Fibroblast of skin of left quadriceps (primary cell): ENCODE measurements at places on chromosomes 4 and X.

- no peak for DNase-seq
These were observed 122.1 kb downstream of the REELD1 start for GRCh38 chr4:146336410-146336807.

DNA sequence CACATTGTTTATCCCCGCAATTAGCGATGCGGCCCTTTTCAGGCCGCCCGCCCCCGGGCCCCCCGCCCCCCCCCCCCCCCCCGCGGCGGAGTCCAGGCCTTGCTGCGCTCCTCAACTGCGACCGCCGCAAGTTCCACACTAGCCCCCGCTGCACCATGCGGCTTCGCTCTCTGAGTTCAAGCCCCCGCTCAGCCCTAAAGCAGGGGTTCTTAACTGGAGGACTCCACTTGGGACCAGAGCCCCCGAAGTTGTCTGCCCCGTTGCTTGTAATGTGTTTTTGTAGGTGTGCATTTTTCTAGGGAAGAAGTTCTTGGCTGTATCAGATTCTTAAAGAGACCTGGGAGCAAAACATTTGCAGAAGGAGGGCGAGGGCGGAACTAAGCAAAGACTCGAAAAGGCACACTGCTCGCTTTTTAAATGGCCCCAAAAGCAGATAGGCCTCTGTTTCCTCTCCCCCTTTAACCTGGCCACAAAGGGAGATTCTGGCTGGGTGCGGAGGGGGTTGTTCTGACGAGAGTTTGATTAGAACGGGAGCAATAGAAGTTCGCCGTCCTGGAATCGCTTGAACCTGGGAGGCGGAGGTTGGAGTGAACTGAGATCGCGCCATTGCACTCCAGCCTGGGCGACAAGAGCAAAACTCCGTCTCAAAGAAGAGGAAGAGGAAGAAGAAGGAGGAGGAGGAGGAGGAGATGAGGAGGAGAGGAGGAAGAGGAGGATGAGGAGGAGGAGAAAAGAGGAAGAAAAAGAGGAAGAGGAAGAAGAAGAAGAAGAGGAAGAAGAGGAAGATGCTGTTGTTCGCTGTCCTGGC is 2.3 kb upstream of the MSX1 start:
- no peak for DNase-seq

- no peak for DNase-seq
These were observed 77.5 kb downstream of the RLIM start for GRCh38 chrX:74536832-74537371.

DNA sequence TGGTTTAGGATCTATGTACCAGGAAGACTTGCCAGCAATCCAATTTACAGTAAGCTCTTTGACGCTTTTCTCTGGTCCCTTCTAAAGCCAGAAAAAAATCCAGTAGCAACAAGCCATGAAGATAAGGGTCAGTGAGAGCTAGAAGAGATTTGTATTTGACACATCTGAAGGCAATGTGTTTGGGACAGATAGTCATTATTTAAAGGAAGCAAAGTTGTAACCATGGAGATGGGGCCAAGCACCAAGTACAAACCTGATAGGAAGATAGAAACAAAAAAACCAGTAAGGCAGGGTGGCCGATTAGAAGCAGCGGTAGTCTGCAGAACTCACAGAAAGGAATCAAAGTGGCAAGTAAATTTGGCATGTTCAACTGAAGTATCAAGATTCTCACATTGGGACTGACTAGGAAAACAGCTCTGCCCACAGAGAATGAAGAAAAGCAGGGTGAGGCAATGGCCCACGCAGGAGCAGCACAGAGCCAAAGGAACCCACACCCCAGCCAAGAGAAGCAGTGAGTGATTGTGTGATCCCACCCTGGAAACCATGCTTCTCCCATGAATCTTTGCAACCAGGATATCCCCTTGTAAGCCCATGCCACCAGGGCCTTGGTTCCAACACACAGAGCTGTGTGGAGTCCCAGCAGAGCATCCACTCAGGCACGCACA is 12.9 kb upstream of the C4orf54 start:
- DNase-seq: no peak

DNA sequence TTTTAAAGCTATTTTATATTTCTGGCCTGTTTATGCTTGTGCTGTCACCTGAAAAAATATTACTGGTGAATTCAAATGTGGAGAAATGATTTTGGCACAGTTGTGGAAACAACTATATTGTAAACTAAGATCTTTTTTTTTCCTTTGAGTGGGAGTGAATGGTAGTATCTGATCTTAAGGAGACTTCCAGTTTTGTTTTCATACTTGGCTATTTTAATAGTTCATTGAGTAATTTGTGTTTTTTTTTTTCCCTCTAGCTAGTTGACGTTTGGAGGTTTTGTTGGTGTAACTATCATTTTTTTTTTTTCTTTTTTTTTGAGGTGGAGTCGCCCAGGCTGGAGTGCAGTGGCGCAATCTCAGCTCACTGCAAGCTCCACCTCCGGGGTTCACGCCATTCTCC is 10.5 kb downstream of the STAG2 start:
- no peak for DNase-seq
